ENCODE measurements at places on chromosomes 3 and 15. TPM values are rescaled to one million over a fixed set of nuclear protein-coding genes. Genes with fewer than 3 reads are reported as not detected.
A peak's percentile ranks its signal among the peaks of the same experiment; 100 is the strongest.

SPATA12 gene
- 0.24 TPM for polyA plus RNA-seq

GP5 gene
- 0.23 TPM for polyA plus RNA-seq

RASGRP1 gene
- 0.03 TPM for polyA plus RNA-seq

GOLGA8S gene
- 0.02 TPM for polyA plus RNA-seq

TERC gene
- 0.32 TPM for polyA plus RNA-seq

FBN1 gene
- polyA plus RNA-seq = 248 TPM

SERPINI2 gene
- not detected for polyA plus RNA-seq

HHLA2 gene
- polyA plus RNA-seq = not detected

DNA sequence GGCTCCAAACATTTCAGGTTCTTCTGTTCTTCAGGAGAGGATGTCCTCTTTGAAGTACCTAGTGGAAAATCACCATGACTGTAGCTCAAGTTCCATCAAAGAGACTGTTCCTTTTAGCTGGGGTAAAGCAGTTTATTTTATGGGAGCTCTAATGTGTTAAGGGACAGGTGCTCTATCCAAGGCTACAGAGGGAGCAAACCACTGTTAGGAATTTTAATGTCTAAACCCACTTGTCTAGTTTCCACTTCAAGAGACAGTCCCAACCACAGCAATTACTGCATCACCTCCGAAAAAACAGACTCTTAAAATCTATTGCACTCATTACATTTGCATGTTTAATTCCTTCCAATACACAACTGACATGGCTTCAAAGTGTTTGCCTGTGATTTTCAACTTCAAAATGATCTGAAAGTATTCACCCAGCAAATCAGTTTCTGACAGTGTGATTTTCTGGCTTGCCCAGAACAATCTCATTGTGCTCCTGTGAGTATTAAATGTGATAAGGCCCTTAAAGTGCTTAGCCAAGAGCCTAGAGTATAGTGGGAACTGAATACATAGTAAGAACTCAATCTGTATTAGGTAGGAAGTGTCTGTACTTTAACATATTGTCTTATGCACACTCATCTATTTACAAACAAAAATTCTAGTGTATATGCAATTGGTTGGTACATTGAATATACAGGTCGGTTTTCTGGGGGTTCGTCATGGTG, 266.5 kb upstream of the CCDC54 start:
- DNase-seq = no peak

GRCh38 chr3:152235709-152236298, 32.9 kb upstream of the MBNL1 start:
- DNase-seq = no peak

GRCh38 chr15:74777769-74778598, 3.9 kb upstream of the CSK start:
- no peak for DNase-seq

DNA sequence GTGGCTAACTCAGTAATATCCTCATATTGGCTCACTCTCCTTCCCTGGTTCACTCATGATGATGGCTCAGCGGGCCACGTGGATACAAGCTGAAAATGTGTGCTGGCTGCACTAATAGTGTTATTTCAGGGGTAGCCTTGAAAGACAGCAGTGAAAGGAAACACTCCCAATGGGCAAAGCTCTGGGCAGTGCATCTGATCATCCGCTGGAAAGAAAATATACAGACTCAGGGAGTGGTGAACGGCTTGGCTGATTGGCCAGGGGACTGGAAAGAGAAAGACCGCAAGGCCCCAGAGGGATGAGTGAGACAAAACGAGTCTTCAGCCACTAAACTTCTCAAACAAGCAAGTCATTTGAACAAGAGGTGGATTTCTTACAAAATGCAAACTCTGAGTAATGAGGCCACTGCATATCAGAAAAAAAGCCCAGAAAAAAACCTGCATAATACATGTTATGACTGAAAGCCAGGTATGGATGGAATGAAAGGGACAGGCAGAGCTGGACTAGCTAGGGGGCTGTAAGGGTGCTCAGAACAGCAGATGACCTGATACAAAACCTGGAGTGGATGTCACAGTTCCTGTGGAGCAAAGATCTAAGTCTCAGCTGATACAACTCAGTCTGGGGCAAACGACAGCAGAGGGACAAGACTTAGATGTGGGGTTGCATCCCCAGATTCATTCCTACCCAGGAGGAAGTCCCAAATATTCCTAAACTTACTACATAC, 33.3 kb downstream of the CMTM6 start:
- DNase-seq = no peak

- peak; percentile 32 for DNase-seq
Observed at GRCh38 chr3:33883538-33883950, 85.1 kb downstream of the PDCD6IP start.

- no peak for DNase-seq
Observed at GRCh38 chr3:183013856-183014255, 33.5 kb upstream of the DCUN1D1 start.

GRCh38 chr15:50307799-50308198, 42.3 kb upstream of the HDC start:
- DNase-seq = no peak

DNA sequence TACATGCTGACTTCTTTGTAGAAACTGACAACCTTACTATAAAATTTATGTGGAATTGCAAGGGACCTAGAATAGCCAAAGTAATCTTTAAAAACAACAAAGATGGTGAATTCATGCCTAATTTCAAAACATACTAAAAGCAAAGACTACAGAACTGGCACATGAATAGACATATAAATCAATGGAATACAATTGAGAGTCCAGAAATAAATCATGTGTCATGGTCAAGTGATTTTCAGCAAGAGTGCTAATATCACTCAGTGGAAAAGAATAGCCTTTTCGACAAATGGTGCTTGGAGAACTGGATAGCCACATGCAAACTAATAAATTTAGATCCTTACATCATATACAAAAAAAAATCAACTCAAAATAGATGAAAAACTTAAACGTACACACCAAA, 8.7 kb downstream of the IMPG2 start:
- no peak for DNase-seq

- no peak for DNase-seq
Observed at GRCh38 chr15:57060799-57061198, 142.4 kb downstream of the TCF12 start.

DNA sequence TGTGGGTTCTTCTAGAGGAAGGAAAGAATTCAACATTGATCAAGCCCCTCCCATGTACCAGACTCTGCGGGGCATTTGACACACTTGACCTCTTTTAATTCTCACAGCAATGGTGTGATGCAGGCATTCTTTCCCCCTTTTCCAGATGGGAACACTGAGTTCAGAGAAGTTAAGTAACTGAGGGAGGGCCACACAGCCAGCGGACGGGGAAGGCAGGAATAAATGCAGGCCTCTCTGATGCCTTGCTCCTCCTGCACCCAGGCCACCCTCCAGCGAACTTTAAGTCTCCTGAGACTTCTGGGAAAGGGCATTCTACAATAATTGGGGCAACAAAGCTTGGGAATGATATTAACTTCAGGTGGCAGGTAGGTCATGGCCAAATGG, 227.4 kb downstream of the UACA start:
- no peak for DNase-seq

DNA sequence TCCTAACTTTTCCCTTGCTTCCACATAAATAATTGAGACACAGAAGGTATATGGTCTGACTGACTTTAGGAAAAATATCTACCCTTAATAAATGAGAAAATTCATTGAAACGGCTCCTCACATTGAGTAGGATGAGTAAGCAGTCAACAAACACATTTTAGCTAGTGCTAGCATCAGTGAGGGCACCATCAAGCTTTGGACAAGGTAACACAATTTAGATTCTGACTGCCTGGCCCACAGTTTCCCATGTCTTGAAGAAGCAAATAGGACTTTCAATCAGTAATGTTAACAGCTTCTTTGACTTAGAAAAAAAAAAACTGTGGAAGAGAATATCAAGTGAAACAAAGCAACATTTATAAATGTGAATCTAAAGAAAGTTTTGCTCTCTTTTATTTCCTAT, 70.1 kb upstream of the MBNL1 start:
- no peak for DNase-seq

- DNase-seq = no peak
Observed at GRCh38 chr3:32709346-32709745, 24.4 kb downstream of the CNOT10 start.

GRCh38 chr3:107969994-107970819, 120.6 kb downstream of the CD47 start:
- peak; percentile 33 for DNase-seq

GRCh38 chr3:14570089-14570488, 29.9 kb upstream of the GRIP2 start:
- peak; percentile 87 for DNase-seq

GRCh38 chr15:60134609-60135008, 130.5 kb downstream of the FOXB1 start:
- DNase-seq = peak; percentile 10

DNA sequence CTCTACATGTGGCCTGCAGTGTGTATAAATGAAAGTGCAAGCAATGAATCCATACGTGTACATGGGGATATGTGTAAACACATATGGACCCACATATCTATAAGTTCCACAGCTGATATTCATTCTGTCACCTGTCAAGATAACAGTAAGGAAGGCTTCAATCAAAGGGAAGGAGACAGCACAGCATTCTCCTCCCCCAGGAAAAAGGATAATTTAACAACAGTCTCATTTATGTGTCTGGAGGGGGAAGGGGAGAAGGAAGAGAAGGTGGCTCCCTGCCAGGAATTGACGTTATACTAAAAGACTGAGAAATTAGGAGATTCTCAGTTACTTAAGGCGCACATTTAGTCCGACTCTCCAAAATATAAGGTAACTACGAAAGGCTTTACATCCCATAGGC, 345.9 kb downstream of the FOXP1 start:
- DNase-seq = no peak

GRCh38 chr3:86968244-86968932, 22.6 kb downstream of the VGLL3 start:
- DNase-seq = no peak

GRCh38 chr3:47347217-47347801, 33.5 kb upstream of the PTPN23 start:
- no peak for DNase-seq

- DNase-seq = no peak
Observed at GRCh38 chr3:190094160-190094718, 26.5 kb downstream of the P3H2 start.

DNA sequence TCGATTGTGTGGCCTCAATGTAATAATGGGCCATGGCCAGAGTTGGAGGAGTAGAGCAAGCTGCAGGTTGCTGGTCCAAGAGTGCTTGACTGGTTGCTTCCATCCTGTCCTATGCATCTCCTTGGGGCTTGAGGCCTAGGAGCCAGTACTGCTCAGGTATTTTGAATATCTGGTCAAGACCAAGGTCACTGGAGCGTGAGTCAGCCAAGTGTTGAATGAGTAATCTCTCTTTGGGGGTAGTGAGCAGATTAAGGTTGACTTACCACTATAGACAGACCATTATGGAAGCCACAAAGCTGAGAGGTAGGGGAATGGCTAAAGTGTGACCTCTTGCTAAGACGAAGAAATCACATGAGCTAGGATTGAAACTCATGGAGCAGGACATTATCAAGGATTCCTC, 9.4 kb upstream of the PARP6 start:
- DNase-seq = no peak

- no peak for DNase-seq
Observed at GRCh38 chr15:91165850-91166249, 65.8 kb downstream of the SV2B start.

GRCh38 chr3:59270209-59270608, 220.4 kb upstream of the CFAP20DC start:
- DNase-seq = no peak

- DNase-seq = no peak
Observed at GRCh38 chr15:40234783-40235182, 4.1 kb upstream of the PAK6 start.

DNA sequence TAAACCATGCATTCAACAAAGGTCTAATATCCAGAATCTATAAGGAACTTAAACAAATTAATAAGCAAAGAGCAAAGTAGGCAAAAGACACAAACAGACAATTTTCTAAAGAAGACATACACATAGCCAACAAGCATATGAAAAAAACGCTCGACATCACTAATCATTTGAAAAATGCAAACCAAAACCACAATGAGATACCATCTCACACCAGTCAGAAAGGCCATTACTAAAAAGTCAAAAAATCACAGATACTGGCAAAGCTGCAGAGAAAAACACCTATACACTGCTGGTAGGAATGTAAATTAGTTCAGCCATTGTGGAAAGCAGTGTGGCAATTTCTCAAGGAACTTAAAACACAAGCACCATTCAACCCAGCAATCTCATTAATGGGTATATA, 53.8 kb downstream of the FSIP1 start:
- no peak for DNase-seq
